ENCODE measurements at places on chromosomes 7 and 10.
A peak's percentile ranks its signal among the peaks of the same experiment; 100 is the strongest.

GRCh38 chr7:84336303-84336702 is 141.7 kb upstream of the SEMA3A start:
- DNase-seq, result no peak

GRCh38 chr10:34768261-34768971 is 46.7 kb downstream of the PARD3 start:
- no peak for DNase-seq

GRCh38 chr10:28684986-28685580 is 7.8 kb downstream of the BAMBI start:
- DNase-seq, result no peak

GRCh38 chr10:86757113-86757972 is 924 bp downstream of the BMPR1A start:
- DNase-seq, result no peak

GRCh38 chr7:105084581-105084980 is 70.6 kb downstream of the KMT2E start:
- DNase-seq, result no peak

- DNase-seq, result no peak
Measured at GRCh38 chr7:96311967-96312366, 9.9 kb downstream of the SLC25A13 start.

DNA sequence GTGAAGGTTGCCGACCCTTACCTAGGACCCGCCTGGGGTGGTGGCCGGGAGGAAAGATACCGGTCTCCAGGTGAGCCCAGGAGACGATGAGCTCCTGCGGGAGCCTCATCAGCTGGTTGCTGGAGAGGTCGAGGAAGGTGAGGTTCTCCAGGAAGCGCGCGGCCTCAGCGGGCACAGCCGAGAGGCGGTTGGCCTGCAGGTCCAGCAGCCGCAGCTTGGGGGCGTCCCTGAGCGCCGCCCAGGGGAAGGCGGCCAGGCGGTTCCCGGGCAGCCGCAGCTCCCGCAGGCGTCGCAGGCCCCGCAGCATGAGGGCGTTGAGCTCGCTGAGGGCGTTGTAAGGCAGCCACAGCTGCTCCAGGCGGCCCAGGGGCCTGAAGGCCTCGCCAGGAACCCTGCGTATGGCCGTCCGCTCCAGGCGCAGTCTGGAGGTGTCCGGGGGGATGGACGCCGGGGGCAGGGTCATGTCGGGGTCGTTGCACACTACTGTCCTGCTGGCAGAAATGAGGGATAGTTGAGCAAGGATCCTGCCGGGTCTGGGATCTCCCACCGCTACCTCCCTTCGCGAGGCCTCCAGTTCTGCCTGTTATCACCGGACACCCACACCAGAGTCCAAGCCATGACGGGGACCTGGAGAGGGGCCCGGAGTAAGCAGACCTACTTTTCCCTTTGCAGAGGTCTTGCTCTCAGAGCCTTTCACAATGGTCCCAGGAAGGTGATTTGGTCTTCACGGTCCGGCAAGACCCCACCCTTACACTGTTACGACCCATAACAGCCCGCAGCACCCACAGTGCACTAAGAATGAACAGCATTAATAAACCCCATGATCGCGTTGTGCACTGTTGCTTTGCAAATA is 3.9 kb downstream of the LRIT1 start:
- DNase-seq, result no peak

GRCh38 chr10:114970515-114970914 is 32.5 kb downstream of the TRUB1 start:
- DNase-seq, result no peak

DNA sequence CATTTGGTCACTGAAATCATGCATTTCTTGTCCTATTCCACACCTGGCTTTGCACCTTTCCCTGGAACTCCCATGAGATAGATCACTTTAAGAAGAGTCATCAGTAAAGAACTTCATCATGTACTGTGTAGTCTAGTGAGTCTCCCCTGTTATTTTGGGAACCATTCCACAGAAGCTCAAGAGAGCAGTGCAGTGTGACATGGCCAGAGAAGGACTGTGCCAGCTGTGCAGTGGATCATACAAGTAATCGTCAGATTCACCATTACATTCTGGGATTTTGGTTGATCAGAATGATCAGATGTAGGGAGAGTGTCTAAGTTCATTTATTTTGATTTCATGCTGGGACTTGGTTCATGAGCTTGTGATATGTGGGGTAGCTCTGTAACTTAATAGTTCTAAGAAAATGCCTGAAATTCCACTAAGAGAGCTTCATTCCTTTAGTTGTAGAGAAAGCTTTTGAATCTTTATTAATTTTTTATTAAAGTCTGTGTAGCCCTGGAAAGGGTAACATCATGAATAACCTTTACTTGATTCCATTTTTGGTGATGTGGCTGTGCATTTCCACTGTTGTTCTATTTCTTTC is 166.8 kb downstream of the SUGCT start:
- no peak for DNase-seq

DNA sequence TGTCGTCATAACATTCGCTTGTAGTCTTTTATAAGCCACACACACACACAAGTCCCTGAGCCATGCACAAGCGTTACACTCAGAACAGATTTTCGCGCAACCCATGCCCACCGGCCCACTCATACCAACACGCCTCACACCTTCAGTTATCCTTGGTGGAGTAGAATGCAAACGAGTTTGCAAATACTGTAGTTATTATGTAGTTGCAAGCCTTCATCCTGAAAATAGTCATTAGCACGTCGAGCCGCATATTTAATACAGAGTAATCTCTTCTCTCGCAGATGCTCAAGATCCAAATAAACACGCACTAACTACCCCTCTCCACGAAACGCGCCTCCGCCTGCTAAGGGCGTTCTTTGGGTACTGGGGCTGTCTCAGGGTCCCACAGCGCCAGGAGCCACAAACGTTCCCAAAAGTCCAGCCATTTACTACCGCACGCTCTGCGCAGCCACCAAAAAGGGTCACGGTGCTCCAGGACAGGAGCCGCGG is 1.8 kb downstream of the NKX2-3 start:
- DNase-seq, result no peak

DNA sequence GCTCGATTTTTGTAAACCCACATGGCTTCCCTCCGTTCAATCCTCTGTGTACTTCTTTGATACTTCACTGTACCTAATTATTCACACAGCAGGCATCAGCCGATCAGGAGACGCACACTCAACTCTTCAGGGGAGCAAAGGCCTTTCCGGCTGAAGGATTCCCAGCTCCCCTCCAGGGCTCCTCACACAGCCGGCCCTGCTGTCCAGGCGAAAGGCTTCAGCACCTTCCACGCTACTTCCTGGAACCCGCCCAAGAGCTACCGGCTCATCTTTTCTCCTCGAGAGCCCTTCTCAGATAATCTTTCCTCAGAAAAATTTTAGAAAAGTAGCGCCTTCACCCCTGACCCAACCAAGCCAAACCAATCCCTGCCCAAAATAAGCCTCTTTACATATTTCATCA is 270.4 kb downstream of the ZMYND11 start:
- DNase-seq, result no peak

- no peak for DNase-seq
Measured at GRCh38 chr10:51301644-51302043, 227.4 kb downstream of the PRKG1 start.

GRCh38 chr10:116836083-116836482 is 13.2 kb upstream of the ENO4 start:
- no peak for DNase-seq

DNA sequence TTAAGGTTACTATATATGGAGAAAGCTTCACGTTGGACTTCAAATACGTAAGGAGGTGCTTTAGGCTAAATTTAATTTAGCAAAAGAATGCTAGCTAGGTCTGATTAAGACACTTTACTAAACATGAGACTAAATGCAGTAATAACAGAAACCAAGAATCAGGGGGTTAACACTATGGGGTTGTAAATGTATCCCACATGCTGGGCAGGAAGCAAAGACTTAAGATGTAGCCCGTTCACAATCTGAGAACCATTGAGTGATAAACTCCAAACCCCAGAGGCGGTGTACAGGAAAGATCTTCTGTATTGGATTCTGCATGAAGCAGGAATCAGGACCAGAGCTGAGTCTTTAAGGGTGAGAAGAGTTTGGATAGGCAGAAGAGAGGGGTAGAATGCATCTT is 60.4 kb downstream of the FZD1 start:
- no peak for DNase-seq

DNA sequence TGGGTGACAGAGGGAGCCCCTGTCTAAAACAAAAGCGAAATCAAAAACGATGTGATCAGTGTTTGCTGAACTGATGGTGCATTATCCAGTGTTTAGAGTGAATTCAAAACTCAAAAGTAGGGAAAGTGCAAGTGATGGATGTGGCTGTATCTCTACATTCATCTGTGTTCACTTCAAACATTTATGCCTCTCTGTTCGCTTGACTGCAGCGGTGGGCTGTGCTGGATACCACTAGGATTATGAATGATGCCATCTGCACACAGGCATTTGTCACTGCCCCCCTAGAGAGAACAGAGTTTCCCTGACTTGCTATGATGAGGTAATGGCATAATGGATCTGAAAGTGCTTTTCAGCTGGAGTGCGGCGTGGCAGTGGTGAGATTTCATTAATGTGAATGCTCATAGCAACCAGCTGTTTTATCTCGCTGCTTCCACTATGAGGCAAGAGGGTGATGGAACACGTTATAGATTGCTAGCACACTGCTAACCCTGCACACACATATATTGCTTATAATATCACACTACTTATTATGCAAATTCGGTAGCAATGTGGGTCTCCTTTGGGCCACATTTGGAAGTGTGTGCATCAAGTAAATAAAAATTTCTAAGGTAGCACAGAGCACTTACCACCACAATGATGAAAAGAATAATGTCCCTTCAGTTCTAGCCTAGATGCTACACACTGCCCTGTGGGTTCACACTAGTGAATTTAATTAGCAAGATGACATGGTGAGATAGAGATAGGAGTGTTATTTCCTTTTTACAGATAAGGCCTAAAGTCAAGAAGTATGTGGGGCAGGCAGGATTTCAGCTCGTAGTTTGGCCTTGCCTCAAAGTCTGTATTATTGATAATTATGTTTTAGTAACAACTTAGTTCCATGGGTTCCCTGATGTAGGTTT is 164.7 kb downstream of the CAMK1D start:
- DNase-seq, result no peak

GRCh38 chr7:13850185-13850752 is 139.2 kb downstream of the ETV1 start:
- peak; percentile 94 for DNase-seq

DNA sequence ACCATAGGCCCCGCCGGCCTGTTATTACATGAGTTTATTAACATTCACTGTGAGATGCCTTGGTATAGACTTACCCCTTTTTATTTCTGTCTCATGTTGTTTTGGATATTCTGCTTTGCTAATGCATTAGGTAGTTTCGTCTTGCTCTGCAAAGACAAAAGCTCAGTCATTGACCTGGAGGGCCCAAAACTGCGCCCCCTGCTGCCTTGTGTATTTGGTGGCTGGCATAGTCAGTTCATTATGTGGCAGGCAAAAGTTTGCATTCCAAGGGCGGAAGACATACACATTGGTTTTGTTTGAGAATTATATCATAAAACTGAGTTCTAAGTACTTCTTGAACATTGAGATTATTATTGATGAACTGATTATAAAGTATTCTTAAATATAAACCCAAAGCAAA is 372.5 kb downstream of the SDK1 start:
- no peak for DNase-seq

DNA sequence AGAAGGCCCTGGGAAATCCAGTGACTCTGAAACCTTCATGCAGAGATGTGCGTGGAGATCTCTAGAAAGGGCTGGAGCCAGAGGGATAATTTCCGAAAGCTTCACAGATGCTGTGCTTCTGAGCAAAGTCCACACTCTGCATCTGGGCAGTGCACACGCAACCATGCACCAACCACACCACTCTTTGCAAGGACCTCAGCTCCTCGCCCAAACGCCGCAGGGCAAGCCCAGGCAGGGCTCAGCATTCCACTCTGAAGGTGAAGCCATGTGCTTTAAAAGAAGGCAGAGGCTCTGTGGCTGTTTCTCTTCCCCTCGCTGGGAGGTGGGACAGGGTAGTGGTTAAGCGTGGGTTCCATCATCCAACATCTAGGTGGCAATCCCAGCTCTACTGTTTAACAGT is 48.4 kb downstream of the ASB13 start:
- DNase-seq, result no peak

DNA sequence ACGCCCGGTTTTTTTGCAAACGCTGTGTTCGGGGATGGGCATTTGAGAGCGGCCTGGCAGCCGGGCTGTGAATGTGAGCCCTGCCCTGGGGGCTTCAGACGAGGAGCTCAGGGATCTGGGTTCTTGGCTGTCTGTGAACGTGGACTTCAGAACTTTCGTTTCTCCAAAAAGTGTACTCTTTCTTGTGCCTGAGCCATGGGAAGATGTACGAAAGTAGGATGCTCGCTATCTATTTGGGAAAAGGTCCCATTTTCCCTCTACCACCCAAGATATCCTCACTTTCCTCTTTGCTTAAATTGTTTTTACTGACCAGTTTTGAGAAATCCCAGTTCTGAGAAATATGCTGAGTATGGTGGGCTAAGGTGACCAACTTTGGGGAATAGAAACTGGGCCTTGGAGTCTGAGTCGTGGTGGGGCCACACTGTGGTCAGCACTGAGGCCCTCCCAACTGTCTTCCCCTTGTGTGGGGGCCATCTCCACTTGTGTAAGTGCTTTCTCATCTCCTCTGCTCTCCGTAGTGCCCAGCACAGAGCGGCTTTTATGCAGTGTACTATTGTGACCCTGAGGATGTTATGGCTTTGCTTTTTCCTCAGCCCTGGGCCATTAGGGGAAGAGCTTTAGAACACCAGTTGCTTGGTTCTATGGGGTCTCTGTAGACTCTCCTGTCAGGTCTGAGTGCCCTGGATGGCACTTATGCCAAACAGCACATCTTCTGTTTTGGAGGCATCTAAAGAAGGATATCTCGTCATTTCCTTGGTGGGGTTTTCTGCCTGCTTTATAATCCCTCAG is 918 bp downstream of the DBNL start:
- no peak for DNase-seq

- no peak for DNase-seq
Measured at GRCh38 chr10:4201866-4202825, 417.1 kb upstream of the KLF6 start.

DNA sequence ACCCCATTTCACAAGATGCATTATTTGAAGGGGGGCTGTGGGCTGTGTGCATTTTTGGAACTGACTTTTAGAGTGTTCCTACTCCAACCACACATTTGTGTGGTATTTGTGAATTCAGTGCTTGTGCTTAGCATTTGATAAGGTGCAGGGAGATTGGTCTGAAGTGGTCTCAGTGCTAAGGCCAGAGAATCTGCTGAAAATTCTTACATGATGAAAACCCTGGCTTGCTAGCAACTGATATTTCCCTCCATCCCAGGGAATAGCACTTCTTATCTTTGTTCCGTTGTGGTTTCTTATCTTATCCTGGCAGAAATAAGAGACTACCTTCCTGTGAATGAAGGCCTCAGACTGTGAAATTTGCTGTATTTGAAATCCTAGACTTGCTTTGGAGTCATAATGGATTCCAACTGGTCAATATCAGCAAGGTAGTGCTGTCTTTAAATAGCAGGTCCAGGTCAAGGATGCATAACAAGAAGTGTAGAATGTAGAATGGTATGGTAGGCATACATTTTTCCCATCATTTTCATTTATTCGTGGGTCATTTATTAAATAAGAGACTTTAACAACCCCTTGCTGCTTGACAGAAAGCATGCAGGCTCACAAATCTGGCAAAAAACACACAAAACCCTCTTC is 986.9 kb downstream of the REEP3 start:
- no peak for DNase-seq

- peak; percentile 29 for DNase-seq
Measured at GRCh38 chr10:21860718-21861117, 142.8 kb downstream of the DNAJC1 start.

GRCh38 chr7:7159063-7159658 is 23.2 kb upstream of the C1GALT1 start:
- DNase-seq, result no peak

Data from kidney epithelial cell (primary cell).